ENCODE measurements at places on chromosomes 13 and 19.

- H3K36me3 ChIP-seq: no peaks in the 10 kb centered on the region
- H3K27ac ChIP-seq: no peak overlapping the region
- no peak overlapping the region for H3K4me3 ChIP-seq
- no peaks in the 10 kb centered on the region for H3K4me1 ChIP-seq
- DNase-seq: no peak
These were observed 89.9 kb downstream of the FGF14 start for GRCh38 chr13:102311901-102312300.

- no peaks in the 10 kb centered on the region for H3K27me3 ChIP-seq
- H3K27ac ChIP-seq: no peak overlapping the region
- no peak overlapping the region for H3K4me3 ChIP-seq
- no peak for DNase-seq
These were observed 2714.5 kb upstream of the PCDH20 start for GRCh38 chr13:64130171-64130570.

GRCh38 chr13:66071029-66071428 lies 1159.1 kb downstream of the PCDH9 start:
- H3K27ac ChIP-seq: no peak overlapping the region
- no peaks in the 10 kb centered on the region for H3K36me3 ChIP-seq
- no peaks in the 10 kb centered on the region for H3K27me3 ChIP-seq
- H3K4me3 ChIP-seq: no peak overlapping the region
- no peaks in the 10 kb centered on the region for H3K4me1 ChIP-seq

DNA sequence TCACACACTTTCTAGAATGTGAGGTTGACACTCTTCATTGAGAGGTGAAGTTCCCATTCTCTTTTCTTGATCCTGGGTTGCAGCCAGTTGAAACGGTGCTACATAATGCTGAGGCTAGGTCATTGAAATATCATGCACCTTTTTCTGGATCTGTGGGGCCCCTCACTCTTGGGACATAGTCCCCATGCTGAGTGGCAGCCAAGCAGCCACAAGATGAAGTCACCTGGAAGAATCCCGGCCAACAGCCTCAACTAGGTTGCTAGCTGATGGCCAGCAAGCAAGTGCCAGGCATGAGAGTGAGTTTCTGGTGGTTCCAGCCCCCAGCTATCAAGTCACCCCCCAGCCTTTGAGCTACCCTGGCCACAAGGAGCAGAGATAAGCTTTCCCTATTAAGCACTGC lies 148.5 kb upstream of the TSHZ3 start:
- no peaks in the 10 kb centered on the region for H3K36me3 ChIP-seq
- H3K4me1 ChIP-seq: no peaks in the 10 kb centered on the region
- no peak overlapping the region for H3K27ac ChIP-seq
- H3K4me3 ChIP-seq: no peak overlapping the region

- no peak overlapping the region for H3K4me3 ChIP-seq
- no peak for DNase-seq
- H3K27me3 ChIP-seq: no peaks in the 10 kb centered on the region
- H3K4me1 ChIP-seq: peaks cover 14% of the 10 kb centered on the region
- peaks cover 4% of the 10 kb centered on the region for H3K36me3 ChIP-seq
- H3K27ac ChIP-seq: no peak overlapping the region
These were observed 3.8 kb downstream of the S1PR2 start for GRCh38 chr19:10227026-10227971.

Data from activated CD4-positive, alpha-beta memory T cell treated with anti-CD3 and anti-CD28 coated beads, Interleukin-2, amount 10 ng/mL, durations not matched to agents 7 days and 5 days (primary cell).